ENCODE measurements at places on chromosomes 11 and 22. TPM values are rescaled to one million over a fixed set of nuclear protein-coding genes. Genes with fewer than 3 reads are reported as not detected.

DNA sequence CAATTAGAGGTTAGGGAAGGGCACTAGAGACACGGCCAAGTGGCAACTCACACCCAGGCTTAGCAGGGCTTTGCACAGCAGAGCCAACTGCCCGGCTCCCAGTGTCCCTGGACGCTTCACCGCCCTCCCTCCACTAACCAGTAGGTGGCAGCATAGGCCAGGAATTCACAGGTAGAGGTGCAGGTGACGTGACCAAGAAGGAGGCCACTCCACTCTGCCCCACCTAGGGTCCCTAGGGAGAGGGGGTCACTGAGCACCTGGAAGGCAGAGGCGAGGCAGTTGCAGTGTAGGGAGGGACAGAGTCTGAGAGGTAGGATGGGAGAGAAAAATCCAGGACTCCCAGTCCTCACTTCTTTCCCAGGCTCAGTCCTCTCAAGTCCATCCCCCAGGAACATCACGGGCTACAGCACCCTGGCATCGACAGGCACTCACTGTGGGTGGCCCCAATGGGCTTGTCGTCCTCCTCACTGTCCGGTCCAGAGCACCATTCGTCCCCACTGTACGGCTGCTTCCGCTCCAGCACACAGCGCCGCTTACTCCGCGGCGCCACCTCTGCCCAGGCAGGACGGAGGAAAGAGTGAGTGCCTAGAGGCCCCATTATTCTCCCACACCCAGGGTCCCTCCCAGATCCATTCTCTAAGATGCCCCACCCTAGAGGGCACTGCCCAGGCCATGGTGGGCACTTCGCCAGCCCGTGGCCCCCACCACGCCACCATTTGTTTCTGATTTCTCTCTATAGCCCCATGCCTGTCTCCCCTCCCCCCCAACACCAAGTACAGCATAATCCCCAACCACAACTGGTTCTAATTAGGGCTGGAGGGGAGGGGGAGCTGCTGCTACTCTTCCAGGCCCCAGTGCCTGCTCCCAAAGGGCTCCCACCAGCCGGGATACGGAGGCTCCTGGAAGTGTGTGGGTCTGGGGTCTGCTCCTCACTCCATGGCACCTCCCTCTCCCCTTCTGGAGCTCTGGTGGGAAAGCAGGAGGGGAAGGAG lies 18.4 kb downstream of the BCL9L start:
- DNase-seq = peak; percentile 98

DNA sequence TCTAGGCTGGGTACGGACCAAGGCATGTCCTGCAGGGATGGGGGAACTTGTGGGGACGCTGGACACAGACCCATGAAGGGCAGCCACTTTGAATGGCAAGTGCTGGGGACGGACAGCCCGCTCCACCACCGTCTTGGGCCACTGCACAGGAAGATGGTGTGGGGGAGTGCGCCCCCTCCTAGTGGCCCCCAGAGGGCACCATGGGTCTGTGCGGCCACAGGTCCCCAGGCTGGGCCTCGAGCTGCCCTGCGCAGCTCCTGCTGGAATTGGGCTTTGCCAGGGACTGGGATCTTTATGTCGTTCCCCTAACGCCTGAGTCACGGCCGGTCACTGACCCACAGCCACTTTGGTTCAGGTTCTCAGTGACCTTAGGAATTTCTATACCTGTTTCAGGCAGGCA lies 44.4 kb downstream of the NAT10 start:
- DNase-seq = no peak

DNA sequence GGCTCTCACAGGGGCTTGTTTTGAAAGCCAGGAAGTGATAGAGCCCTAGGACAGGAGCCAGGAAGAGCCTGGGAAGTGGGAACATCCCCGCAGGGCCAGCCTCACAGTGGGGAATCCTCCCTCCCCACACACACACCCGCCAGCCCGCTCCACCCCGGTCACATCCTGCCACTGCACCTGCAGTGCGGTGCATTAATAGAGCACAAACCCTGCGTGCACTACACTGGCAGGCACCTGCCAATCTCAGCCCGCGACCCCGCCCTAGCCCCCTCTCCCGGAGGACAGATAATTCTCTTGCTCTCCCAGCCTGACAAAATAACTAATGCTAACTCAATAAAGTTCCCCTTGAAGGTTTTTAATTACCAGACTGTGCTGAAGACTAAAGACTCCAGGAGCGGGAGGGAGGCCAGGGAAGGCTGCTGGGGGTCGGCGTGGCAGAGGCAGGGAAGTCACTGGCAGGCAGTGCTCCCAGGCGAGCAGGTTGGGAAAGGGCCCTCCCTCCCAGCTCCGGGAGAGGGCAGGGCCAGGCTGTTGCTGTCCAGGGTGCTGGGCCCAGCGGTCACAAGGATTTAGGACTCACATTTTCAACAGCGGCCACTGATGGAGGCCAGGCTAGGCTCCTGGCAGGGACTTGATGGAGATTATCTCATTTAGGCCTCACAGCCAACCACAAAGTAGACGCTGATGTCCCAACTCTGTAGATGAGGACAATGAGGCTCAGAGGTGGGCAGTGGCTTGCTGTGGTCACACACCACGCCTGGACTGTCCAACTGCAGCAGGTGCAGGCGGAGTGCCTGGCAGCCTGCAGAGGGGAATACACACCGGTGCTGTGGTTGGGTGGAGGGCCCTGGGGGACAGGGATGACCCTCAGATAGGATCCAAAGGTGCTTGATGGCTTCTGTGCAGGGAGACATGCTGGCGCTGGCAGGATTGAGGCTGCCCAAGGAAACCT lies 23.9 kb upstream of the TCF20 start:
- DNase-seq = no peak

- no peak for DNase-seq
These were observed 22.0 kb downstream of the CELSR1 start for GRCh38 chr22:46515208-46516111.

Gene ELFN2
- total RNA-seq = 0.17 TPM

Gene FXYD2
- 5.8 TPM for total RNA-seq

Gene C11orf16
- not detected for total RNA-seq

Gene OR51E2
- total RNA-seq = under 0.01 TPM

All from esophagus muscularis mucosa (tissue), 4 donors.